Activated naive CD4-positive, alpha-beta T cell treated with anti-CD3 and anti-CD28 coated beads for 36 hours (primary cell): ENCODE measurements at places on chromosomes 12 and 14.

GRCh38 chr14:76391981-76392690, 16.2 kb downstream of the ESRRB start:
- DNase-seq, result no peak

GRCh38 chr14:64612021-64612380, 62.2 kb downstream of the PPP1R36 start:
- DNase-seq, result no peak

DNA sequence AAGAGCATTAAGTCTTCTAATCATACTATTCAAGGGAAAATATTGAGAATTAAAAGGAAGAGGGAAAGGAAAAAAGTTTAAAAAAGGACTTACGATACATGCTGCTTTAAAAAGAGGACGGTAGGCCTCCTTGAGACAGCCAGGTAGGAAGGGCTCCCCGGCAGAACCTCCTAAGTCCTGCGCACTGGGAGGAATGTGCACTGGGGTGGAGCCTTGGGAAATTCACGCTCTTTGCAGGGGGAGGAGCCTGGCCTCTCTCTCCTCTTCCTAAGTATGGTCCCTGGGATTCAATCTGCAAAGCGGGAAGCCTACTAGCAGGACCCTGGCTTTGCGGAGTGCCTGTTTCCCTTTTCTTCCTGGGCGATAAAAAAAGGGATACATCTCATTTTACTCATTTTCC, 553.0 kb downstream of the RPS29 start:
- no peak for DNase-seq

GRCh38 chr12:53513712-53514410, 6.6 kb upstream of the NPFF start:
- no peak for DNase-seq

- no peak for DNase-seq
These were observed 13.0 kb downstream of the ERG28 start for GRCh38 chr14:75647640-75648039.

DNA sequence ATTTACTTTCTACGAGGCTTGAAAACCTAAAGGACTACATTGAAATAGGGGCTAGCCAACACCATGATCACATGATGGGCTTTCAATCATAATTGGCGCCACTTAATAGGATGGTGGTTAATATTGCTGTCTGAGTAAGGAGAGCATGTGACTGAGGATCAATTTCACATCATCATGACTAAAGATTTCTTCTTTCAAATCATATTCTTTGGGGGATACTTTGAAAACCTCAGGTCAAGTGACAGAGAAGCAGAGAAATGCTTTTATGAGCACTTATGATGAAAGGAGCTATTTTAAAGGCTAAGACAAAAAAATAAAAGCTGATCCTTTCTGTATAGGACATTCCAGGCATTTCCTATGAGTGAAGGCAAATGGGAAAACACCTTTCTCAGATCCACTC, 42.9 kb upstream of the KRAS start:
- DNase-seq, result no peak

DNA sequence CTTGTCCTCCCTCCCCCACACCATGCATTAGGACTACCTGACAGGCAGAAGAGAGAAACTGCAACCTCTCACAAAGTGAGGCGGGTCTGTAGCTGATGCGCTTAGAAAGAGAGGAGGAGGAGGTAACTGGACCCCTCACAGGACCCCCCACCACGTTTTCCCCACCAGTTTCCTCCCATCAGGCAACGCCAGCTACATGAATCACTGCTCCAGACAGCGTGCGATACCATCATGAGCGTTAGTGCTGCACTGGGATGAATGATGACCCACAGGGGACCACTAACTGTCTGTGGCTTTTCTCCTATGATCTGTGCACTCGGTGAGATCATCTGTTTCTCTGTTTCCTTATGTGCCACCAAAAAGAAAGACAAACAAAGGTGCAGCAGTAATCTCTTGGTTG, 77.7 kb downstream of the KCNK10 start:
- DNase-seq, result no peak

GRCh38 chr14:64721391-64721791, 17.2 kb downstream of the PLEKHG3 start:
- no peak for DNase-seq

GRCh38 chr12:24760162-24760561, 188.7 kb downstream of the BCAT1 start:
- DNase-seq, result no peak

- no peak for DNase-seq
These were observed 1151.4 kb upstream of the TMEM132C start for GRCh38 chr12:127115468-127116035.

DNA sequence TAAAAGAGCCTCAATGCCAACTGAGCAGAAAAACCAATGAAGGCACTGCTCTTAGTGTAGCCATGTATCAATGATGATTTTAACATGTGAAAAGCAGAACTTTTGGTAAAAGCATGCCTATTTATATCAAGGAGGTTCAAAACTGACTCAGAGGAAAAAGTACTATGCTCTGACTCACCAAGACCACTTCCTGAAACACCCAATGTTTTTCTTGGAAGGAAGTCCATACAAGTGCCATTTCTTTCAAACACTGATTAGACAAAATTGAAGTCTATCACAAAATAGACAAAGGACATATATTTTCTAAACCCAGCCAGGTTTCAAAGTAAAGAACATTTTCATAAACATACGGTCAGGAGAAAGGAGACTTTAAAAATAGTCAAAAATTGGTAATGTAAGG, 88.6 kb downstream of the EPS8 start:
- peak; percentile 45 for DNase-seq

DNA sequence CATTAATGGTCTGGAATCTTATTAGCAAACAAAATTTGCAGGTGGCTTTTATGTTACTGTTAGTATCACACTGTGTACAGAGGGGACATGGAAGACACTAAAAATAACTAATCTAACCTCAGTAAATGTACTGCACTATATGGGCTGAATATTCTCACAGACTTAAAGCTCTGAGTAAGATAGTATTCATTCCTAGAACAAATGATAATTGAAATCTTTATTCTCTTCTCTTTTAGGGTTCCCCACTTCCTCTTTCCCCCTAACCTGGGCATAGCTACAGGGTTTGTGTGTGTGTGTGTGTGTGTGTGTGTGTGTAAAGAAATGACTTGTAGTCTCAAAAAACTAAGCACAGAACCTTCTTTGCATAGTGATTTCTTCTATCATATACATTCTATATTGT, 21.4 kb upstream of the HECTD1 start:
- DNase-seq, result no peak

GRCh38 chr12:107429006-107429705, 256.4 kb upstream of the PWP1 start:
- DNase-seq, result no peak

- no peak for DNase-seq
These were observed 19.7 kb upstream of the TMCC3 start for GRCh38 chr12:94670075-94670474.

GRCh38 chr14:29290441-29290840, 523.9 kb downstream of the FOXG1 start:
- no peak for DNase-seq

- DNase-seq, result no peak
These were observed 2.7 kb downstream of the PDE3A start for GRCh38 chr12:20370866-20371519.

DNA sequence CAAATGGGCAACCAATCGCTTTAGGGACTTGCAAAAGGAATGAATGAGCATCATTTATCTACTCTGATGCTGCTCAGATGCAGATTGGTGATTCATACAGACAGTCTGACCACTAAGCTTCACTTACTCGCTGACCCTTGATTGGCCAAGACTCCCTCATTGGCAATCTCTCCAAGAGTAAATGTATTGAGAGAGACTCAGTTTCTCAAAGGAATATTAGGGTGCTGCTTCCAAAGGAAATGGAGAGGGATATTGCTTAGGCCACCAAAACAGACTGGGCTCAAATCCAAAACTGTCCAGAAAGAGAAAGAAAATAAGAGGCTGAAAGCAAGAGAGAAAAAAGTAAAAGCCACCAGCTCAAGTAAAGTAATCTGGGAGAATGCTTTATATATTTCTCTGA, 785.2 kb downstream of the GALC start:
- DNase-seq, result no peak

DNA sequence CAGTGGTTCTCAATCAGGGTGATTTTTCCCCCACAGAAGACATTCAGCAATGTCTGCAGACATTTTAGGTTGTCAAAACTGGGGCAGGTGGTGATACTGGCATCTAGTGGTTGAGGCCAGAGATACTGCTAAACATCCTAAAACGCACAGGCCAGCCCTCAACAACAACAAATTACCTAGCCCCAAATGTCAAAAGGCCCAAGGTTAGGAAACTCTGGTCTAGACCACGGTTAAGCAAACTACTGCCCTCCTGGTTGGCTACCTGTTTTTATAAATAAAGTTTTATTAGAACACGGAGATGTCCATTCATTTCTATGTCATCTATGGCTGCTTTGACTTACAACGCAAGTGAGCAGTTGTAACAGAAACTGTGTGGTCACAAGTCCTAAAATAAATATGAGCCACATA, 186.7 kb downstream of the EFCAB11 start:
- DNase-seq, result peak; percentile 86

GRCh38 chr14:67239582-67239981, 1.7 kb upstream of the PALS1 start:
- no peak for DNase-seq

DNA sequence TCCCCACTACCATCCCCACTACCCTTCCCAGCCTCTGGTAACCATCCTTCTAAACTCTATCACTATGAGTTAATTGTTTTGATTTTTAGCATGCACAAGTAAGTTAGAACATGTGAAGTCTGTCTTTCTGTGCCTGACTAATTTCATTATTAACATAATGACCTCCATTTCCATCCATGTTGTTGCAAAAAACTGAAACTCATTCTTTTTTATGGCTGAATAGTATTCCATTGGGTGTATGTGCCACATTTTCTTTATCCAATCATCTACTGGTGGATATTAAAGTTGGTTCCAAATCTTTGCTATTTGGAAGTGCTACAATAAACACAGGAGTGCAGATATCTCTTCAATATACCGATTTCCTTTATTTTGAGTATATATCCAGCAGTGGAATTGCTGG, 13.2 kb upstream of the PPM1H start:
- DNase-seq, result no peak

- DNase-seq, result no peak
These were observed 927.9 kb upstream of the TMEM132C start for GRCh38 chr12:127339065-127339464.

- no peak for DNase-seq
These were observed 125.1 kb upstream of the GRIP1 start for GRCh38 chr12:66803930-66804329.

- DNase-seq, result peak; percentile 76
These were observed 27.4 kb downstream of the SLC41A2 start for GRCh38 chr12:104930388-104931326.

DNA sequence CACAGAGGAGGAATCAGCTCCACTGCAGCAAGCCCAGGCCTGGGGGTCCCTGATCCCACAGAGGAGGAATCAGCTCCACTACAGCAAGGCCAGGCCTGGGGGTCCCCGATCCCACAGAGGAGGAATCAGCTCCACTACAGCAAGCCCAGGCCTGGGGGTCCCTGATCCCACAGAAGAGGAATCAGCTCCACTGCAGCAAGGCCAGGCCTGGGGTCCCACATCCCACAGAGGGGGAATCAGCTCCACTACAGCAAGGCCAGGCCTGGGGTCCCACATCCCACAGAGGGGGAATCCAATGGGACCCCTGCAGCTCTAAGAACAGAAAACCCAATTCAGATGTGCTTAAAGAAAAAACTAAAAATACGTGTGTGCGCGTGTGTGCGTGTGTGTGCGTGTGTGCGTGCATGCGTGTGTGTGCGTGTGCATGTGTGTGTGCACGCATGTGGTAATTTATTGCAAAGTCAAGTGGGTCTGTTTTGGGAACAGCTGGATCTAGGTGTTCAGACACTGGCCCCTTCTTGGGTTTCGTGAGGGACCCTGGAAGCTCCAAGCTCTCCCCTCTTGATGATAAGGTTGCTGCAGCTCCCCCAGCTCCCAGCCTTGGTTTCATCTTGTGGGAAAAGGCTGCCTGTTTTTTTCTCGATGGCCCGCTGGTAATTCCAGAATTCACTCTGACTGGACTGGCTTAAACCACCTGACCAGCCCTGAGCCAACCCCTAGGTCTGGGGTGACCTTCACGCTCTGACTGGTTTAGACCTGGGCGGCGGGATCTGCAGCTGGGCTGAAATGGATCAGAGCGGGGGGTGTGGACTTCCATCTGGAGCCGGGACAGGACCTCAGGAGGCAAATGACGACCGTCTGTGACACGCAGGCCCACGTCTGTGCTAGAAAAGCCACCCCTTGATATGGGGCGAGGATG, 47.1 kb downstream of the GALNT9 start:
- DNase-seq, result no peak

GRCh38 chr14:90587918-90588317, 191.1 kb downstream of the CALM1 start:
- no peak for DNase-seq

GRCh38 chr12:108634341-108634751, 652 bp upstream of the SELPLG start:
- peak; percentile 80 for DNase-seq

- peak; percentile 6 for DNase-seq
These were observed 1.5 kb upstream of the HRK start for GRCh38 chr12:116882742-116883141.

- DNase-seq, result no peak
These were observed 18.3 kb downstream of the SLC38A2 start for GRCh38 chr12:46354111-46354801.

- DNase-seq, result no peak
These were observed 4.9 kb downstream of the ETV6 start for GRCh38 chr12:11654338-11654737.

GRCh38 chr12:76569685-76570604, 10.4 kb upstream of the OSBPL8 start:
- no peak for DNase-seq
